GM12891 (cell line): ENCODE measurements at places on chromosomes 12 and 14.

DNA sequence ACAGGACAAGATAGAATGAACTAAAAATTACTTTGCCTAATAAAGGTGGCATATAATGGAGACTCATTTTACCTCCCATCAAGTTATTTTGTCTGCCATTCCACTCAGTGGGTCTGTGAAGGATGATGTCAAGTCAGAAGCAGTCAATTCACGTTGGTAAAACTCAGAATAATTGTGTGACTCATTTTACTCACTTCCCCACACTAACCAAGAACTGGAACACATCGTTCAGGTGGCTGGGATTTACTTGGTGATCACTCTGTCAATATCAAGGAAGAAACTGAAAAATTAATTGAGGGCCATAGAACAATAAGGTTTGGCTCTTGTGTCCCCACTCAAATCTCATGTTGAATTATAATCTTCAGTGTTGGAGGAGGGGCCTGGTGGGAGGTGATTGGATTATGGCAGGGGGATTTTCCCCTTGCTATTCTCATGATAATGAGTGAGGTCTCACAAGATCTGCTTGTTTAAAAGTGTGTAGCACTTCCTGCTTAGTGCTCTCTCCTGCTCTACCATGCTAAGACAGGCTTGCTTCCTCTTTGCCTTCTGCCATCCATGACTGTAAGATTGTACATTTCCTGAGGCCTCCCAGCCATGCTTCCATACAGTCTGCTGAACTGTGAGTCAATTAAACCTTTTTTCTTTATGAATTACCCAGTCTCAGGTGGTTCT is 35.7 kb upstream of the GTF2A1 start:
- no peak for DNase-seq

DNA sequence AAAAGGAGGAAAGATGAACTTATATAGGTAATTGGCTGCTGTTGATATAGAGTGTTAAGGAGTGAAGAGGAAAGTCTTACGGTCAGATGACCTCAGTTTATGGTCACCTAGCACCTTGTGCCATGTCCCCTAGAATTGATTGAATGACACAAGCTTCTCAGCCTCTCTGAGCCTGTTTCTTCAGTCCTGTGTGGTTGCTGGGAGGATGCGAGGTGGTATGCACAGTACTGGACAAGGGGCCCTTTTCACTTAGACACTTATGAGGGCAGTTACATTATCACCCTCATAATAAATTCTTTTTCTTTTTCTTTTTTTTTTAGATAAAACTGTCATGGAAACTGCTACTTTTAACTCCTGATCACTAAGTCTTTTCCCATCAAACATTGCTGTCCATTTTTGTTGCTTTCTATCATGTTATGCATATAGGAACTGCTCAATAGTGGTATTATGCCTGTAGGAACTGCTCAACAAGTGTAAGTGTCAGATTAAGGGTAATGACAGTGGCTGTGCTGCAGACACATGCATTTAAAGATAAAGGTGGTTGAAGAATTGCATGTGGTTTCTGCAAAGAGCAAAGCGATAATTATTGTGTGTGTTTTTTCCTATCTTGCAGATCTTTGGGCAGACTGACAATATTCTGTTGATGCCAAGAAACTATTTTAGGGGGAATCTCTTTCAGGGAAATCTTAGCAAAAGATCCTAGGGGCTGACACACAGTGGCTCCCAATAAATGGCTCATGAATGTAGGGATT is 11.6 kb downstream of the ANO6 start:
- no peak for DNase-seq

DNA sequence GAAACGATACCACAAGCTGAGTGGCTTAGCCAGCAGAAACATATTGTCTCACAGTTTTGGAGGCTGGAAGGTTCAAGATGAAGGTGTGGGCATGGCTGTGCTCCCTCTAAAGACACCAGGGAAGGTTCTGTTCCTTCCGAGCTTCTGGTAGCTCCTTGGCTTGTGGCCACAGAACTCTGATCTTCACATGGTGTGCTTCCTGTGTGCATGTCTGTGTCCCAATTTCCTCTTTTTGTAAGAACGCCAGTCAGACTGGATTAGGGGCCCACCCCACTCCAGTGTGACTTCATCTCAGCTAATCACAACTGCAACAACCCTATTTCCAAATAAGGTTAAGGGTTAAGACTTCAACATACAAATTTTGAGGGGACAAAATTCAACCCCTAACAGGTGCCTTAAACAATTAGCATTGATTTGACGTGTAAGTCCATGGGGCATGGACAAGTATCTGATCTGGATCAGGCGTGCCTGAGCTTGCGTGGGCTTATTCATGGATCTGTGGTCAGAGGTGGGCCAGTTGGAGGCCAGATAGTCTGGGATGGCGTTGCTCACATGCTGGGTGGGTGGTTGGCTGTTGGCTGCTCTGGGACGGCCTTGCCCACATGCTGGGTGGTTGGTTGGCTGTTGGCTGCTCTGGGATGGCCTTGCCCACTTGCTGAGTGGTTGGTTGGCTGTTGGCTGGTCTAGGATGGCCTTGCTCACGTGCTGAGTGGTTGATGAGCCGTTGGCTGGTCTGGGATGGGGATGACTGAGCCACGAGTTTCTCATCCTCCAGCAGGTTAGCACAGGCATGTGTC is 88.5 kb downstream of the LGMN start:
- DNase-seq: no peak

DNA sequence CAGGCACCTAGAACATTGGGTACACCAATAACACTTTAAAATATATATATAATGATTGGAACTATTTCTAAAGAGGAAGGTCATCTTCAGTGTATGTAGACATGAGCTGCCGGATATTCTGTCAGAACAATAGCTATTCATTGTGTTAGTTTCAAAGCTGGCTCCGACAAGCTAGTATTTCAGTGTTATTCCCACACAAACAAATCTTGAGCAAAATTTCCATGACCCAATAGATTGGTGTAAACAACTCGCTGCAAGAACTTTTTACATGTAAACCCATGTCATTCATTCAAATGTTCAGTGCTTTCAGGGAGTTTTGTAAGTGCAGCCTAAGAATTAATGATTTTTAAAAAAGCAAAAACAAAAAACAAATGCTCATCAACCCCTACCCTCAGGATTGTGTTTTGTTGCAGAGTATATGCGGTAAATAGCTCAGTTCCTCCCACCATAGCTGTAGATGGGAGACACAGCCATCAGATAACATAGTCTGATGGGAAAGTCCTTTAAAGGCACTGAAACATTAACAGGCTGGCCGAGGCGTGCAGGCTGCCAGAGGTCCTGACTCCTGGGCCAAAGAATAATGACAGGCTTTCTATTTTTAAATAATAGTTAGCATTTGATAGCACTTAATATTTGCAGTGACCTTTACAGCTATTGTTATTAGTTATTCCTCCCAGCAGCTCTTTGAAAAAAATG is 150.3 kb upstream of the ARHGAP5 start:
- no peak for DNase-seq

DNA sequence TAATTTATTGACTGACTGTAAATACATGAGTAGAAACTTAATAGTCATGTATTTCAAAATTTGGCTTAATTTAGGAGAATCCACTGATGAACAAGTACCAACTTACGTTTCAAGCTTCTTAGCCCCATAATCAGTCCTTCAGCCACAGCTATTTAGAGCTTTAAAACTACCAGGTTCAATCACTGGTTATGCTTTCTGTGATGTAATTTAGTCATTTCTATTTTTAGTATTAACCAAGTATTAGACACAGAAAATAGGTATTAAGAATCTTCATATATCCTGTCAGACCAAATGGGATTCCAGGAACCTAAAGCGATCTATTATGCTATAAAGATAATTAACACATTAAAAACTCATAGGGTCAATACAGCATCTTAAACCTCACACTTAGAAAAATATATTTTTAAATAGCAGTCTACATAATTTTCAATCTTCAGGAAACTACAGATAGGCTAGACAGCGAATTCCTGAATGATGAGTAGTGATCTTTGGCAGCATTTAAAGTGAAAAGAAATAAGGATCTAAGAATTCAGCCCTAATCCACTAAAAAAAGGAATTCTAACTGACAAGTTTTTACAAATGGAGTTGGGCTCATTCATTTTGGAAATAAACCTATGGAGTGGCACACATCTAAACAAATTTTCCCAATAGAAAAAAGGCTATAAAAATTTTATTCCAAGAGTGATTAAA is 51.5 kb downstream of the ZC3H14 start:
- DNase-seq: no peak

GRCh38 chr14:77883847-77884238 is 83.9 kb downstream of the ADCK1 start:
- DNase-seq: no peak

GRCh38 chr14:67151082-67151666 is 38.1 kb upstream of the GARIN2 start:
- no peak for DNase-seq

DNA sequence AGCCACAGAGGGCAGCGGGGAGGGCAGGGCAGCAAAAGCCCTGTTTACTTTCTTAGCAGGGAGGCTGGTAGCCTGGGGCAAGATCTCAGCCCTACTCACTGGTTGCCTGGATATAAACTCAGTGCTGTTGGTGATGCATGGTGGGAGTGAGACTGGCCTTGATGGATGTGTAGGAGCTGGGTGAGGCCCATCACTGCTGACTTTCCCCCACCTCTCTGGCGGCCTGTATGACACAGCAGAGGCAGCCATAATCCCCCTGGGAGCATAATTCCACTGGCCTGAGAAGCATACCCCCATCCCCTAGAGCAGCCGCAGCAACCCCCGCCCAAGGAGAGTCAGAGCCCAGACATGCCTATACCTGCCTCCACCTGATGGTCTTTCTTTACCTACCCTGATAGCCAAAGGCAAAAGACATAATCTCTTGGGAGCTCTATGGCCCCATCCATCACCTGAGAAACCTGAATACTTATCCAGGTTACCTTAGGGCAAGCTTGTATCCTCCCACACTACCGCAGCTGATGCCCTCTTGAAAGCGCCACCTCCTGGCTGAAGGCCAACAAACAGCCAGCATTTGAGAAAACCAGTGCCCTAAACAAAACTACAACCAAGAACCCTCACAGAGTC is 59.3 kb downstream of the DNAI7 start:
- no peak for DNase-seq

DNA sequence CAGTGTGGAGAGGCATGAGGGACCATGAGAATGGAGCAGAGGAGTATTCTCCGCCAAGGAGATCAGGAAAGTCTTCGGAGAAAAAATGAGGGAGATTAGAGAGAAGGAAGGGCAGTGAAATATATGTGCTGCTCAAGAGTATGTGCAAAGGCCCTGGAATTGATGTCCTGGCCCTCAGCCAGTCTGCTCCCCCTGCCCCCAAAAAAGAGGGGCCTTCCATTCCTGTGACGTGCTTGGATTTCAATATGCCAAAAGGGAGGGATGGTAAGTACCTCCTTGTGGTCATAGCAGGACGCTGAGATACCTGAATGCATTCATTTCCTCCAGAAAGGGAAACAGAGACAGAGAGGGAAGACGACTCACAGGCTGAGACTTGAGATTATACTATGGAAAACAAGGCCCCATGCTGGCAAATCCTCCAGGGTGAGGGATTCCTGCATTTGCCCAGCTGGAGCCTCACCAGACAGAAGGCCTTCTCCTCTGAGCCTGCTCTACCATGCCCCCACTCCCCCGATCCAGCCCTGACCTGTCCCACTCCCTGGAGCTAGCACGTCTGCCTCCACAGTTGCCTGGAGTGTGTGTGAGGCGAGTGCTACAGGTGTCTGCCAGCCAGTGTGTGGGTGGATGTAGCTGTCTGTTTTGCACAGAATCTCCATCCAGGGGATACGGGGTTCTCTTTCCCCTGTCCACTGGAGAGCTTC is 3.9 kb upstream of the RARG start:
- DNase-seq: no peak

- no peak for DNase-seq
These were observed 765.2 kb downstream of the NOVA1 start for GRCh38 chr14:25832585-25832984.

DNA sequence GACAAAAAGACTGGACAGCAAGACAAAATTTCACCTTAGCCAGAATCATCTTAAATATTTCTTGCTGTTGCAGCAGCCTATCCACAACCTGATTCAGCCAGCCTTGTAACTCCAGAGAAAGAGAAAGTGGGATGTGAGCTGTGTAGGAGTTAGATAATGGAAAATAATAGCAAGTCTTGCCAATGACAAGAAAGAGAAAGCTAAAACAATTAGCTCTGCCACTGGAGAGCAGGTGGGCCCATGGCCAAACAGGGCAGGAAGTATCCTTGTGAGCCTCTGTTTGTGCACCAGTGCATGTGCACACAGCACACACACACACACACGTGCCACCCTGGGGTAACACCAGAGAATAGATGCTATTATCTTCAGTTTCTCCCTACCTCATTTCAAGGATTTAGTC is 106.0 kb upstream of the CCDC196 start:
- no peak for DNase-seq

DNA sequence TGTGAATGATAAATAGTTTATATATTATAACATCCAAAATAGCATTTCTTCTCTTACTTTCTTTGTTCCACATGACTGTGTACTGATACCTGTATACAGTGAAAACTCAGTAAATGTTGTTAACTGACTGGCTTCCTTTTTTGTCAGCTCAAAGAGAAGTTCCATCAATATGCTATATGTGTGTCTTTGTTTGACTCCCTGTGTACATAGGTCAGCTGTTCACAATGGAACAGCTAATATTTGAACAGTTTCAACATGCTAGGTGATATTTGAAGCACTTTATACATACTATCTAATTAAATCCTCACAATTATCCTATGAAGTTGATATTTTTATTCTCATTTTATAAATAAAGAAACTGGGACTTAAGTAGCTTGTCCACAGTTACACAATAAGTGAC is 15.3 kb upstream of the KICS2 start:
- DNase-seq: no peak

DNA sequence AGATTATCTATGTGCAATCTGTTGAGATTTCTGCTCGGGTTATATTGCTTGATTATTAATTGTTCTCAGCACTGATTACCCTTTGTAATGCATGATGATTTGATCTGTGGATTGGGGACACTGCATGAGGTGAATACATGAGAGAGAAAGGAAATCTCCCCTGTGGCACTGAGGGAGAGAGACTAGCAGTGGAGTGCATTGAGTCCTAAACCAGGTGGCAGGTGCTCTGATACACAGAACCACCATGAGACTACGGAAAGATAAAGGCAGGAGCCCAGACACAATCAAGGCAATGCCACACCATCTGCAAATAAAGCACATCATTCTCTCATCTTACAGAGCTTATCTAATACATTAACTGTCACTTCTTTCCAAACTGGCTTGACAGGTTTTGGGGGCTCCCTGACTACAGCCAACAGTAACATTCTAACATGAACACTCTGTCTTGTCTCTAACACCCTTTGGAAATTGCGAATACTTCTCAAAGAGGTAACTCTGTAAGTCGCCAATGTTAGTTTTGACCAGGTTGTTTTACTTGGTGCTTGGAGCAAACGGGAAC is 37.6 kb upstream of the TSPAN8 start:
- no peak for DNase-seq

- no peak for DNase-seq
These were observed 22.8 kb upstream of the RPLP0 start for GRCh38 chr12:120223458-120224303.

GRCh38 chr12:6332459-6332858 is 9.4 kb downstream of the TNFRSF1A start:
- no peak for DNase-seq

- DNase-seq: no peak
These were observed 8.7 kb downstream of the SLC48A1 start for GRCh38 chr12:47781479-47782371.
